Stromal cell of bone marrow (primary cell): ENCODE measurements at places on chromosomes 5 and 9.

GRCh38 chr9:130824079-130824478 lies 11.0 kb upstream of the ABL1 start:
- no peak for DNase-seq

DNA sequence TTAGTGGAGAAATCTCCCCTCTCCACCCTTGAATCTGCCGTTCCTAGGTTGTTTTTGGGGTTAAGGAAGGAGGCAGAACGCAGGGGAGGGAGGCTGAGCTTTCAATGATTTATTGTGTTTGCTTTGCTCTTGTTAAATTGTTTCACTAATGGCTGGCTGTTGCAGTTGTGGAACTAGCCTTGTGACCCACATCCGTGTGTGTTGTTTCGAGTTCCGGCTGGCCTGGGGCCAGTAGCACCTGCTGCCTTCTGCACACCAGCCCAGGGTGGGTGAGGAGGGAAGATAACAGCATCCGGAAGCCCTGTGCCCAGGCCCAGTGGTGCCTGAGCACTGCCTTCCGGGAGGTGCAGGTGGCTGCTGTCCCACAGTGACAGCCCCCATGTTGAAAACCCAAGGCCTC lies 3.6 kb downstream of the ERGIC1 start:
- no peak for DNase-seq

DNA sequence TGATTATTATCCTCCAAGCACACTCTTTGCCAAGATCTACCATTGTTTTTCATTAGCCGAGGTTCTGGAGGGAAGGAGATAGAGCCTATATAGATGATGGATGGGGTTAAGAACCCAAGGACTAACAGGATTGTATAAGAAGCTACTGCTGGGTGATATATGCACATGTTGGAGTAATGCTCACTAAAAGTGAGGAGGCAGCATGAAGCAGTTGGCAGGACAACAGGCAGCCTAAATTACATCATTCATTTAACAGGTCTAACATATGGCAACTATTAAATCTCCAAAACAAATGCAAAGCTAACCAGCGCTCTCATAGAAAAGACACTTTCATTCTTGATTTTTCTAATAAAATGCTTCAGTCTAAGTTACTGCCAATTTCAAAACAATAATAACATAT lies 293.2 kb downstream of the EPB41L4A start:
- DNase-seq: no peak

DNA sequence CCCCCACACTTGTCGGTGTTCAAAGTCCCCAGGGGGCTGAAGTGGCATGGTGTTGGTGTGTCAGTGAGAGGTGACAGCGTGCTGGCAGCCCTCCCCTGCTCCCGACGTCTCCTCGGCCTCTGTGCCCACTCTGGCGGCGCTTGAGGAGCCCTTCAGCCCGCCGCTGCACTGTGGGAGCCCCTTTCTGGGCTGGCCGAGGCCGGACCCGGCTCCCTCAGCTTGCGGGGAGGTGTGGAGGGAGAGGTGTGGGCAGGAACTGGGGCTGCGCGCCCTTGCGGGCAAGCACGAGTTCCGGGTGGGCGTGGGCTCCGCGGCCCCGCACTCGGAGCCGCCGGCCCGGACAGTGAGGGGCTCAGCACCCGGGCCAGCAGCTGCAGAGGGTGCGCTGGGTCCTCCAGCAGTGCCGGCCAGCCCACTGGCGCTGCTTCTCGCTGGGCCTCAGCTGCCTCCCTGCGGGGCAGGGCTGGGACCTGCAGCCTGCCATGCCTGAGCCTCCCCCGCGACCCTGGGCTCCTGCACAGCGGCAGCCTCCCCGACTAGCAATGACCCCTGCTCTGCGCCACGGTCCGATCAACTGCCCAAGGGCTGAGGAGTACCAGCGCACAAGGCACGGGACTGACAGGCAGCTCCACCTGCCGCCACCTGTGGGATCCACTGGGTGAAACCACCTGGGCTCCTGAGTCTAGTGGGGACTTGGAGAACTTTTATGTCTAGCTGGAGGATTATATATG lies 224.1 kb upstream of the RIOK2 start:
- no peak for DNase-seq

GRCh38 chr5:35656721-35657120 lies 39.1 kb downstream of the SPEF2 start:
- no peak for DNase-seq
